ENCODE measurements at places on chromosomes 3 and 15.

DNA sequence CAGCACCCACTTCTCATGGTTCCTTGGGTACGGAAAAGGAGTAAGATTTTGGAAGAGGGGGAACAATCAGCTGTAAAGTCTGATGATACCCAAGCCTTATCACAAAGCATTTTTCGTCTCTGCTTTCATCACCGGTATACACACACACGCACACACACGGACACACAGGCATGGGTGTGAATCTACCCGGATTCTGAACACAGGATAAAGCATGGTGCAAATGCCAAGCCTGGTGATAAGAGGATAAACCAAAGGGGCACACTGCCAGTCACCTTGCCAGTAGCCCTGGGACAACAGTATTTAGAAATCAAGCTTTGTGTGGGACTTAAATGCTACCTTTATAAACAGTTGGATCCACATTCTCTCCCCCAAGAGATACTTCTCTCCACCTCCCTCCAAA is 22.2 kb downstream of the FAM174B start:
- DNase-seq = no peak

DNA sequence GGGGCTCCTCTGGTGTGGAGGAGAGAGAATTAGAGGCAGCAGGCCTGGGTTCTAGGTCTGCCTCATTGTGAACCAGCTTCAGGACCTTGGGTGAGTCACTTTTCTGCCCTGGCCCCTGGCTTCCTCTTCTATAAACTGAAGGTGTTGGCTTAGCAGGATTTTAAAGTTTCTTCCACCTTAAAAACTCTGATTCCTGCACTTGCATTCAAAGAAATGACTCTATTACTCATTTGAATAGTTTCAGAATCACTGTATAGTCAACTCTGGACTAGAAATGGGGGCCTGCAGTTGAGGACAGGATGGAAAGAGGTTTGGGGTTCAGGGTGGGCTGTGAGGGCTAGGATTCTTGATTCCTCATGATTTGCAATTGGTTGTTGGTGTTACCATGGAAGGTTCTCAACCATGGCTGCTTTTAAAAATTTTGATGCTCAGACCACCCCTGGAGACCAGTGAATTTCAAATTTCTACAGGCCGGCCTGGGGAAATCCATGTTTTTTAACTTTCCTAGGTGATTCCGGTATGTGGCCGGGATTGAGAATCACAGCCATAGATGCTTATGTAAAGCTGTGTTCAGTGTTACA is 19.9 kb downstream of the SMAD3 start:
- peak; percentile 59 for DNase-seq

GRCh38 chr3:22745321-22745720 is 457.8 kb upstream of the UBE2E2 start:
- no peak for DNase-seq

- DNase-seq = no peak
Observed at GRCh38 chr3:180283251-180283650, 246.5 kb upstream of the PEX5L start.

- DNase-seq = no peak
Observed at GRCh38 chr3:140830391-140830790, 111.2 kb upstream of the SLC25A36 start.

DNA sequence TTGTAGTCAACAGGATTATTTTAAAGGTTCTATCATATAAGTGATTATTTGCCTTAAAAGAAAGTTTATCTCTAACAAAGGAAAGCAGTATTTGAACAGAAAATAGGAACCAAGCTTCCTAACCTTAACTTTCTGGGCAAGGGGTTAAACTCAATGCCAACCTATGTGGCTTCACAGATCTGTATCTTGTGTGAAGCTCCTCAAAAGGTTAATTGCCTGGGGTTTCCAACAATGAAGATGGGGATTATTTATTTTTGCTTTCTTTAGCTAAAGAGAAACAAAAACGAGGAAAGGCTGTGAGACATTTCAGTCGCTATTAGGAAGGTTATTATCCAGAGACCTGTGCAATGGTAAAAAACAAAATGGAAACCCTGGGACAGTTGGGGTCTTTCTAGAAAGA is 1.1 kb upstream of the WDR82 start:
- DNase-seq = no peak

GRCh38 chr3:127707851-127708411 is 35.2 kb downstream of the ABTB1 start:
- DNase-seq = no peak
